ENCODE measurements at places on chromosomes 12 and 14. TPM values are rescaled to one million over a fixed set of nuclear protein-coding genes. Genes with fewer than 3 reads are reported as not detected.

DNA sequence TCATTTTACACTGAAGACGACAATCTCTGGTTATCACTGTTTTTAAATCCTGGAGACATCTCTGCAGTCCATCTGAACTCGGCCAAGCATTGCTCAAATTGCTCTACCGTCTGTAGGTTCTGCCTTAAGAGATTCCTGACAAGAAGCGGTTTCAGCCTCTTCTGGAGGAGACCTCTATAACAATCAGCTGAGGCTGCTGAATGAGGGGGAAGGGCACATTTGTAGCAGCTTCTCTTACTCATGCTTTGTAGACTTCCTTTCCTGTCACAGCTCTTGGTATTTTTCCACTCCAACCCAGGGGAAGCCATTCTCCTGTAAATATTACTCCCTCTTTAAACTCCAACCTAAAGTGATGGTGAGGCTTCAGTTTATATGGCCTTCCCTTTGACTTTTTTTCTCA is 3.0 kb downstream of the ARG2 start:
- peak overlapping the region; percentile 31 for H3K4me3 ChIP-seq
- peaks cover 1% of the 10 kb centered on the region for H3K27me3 ChIP-seq
- no peaks in the 10 kb centered on the region for H3K36me3 ChIP-seq
- H3K27ac ChIP-seq = peak overlapping the region; percentile 14
- DNase-seq = no peak
- H3K4me1 ChIP-seq = peaks cover 29% of the 10 kb centered on the region

DNA sequence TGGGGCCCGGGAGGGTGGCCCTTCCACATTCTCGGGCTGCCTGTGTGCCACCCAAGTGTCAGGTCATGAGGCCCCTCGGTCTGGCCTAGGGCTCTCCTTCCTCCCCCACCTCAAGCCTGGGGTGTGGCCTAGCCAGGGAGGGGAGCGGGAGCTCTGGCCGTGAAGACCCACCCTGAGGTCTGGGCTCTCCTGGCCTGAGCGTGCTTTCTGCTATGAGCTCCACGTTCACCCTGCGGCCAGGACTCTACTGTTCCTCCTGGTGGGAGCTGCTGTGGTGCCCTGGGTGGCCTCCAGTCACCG is 12.0 kb downstream of the PACS2 start:
- no peak for DNase-seq
- no peaks in the 10 kb centered on the region for H3K36me3 ChIP-seq
- no peaks in the 10 kb centered on the region for H3K27me3 ChIP-seq
- H3K4me3 ChIP-seq = no peak overlapping the region
- H3K27ac ChIP-seq = no peak overlapping the region

DNA sequence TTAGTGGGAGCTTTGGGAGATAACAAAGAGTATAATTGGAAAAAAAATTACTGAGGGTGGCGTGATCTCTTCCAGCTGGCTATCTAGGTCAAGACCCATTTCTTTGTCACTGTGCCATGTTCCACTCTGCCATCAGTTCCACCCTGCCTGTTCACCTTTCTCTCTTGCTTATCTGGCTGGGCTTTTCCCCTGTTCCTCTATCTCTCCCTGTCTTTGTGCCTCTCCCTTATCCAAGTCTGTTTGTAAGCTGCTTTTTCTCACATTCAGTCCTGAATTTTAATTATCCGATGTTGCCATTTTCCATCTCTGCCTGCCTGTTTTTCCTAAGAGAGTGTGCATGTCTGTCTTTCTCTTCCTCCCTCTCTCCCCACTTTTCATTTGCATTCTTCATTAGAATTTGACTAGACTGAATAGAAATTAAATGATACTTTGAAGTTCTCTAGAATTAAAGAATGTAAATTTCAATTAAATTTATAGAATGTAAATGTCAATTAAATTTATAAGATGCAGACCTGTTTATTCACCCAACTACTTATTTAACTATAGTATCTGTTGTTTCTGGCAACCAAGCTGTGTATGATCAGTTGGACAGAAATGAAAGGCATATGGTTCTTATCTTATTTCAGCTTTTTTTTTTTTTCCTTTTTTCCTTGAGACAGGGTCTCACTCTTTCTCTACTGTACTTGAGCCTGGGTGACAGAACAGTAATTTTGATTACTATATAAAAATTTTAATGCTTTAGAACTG is 40.9 kb upstream of the A2ML1 start:
- H3K27me3 ChIP-seq = no peaks in the 10 kb centered on the region
- H3K27ac ChIP-seq = no peak overlapping the region
- H3K4me1 ChIP-seq = no peaks in the 10 kb centered on the region
- no peak for DNase-seq
- H3K36me3 ChIP-seq = peaks cover 5% of the 10 kb centered on the region

ASIC1 gene
- total RNA-seq = 11.7 TPM

CLEC9A gene
- not detected for total RNA-seq

GRCh38 chr14:79016828-79017505 is 846.8 kb downstream of the NRXN3 start:
- DNase-seq = no peak
- no peaks in the 10 kb centered on the region for H3K4me1 ChIP-seq
- peaks cover 7% of the 10 kb centered on the region for H3K27me3 ChIP-seq

- DNase-seq = no peak
- peaks cover 4% of the 10 kb centered on the region for H3K4me1 ChIP-seq
- no peak overlapping the region for H3K4me3 ChIP-seq
- no peaks in the 10 kb centered on the region for H3K36me3 ChIP-seq
- no peak overlapping the region for H3K27ac ChIP-seq
Measured at GRCh38 chr12:40171501-40171900, 53.3 kb upstream of the LRRK2 start.

CCDC177 gene
- not detected for total RNA-seq

GRCh38 chr14:81478446-81478845 is 55.2 kb downstream of the SEL1L start:
- H3K27ac ChIP-seq = peak overlapping the region; percentile 11
- no peak overlapping the region for H3K4me3 ChIP-seq
- no peaks in the 10 kb centered on the region for H3K36me3 ChIP-seq
- DNase-seq = no peak

KRT6A gene
- not detected for total RNA-seq

DNA sequence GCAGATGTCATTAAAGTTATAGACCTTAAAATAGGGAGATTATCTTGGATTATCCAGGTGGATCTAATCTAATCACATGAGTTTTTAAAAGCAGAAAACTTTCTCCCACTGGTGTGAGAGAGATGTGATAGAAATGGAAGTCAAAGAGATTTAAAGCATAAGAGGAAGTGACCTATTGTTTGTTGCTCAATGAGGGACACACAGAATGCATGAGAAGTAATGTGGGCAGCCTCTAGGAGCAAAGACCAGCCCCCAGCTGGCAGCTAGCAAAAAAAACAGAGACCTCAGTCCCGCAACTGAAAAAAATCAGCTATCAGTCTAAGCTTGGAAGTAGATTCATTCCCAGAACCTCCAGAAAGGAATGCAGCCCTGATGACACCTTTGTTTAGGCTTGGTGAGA is 24.6 kb upstream of the ANP32D start:
- no peak overlapping the region for H3K27ac ChIP-seq
- H3K4me1 ChIP-seq = peaks cover 11% of the 10 kb centered on the region
- no peak for DNase-seq
- H3K4me3 ChIP-seq = no peak overlapping the region
- peaks cover 2% of the 10 kb centered on the region for H3K27me3 ChIP-seq

- no peak overlapping the region for H3K27ac ChIP-seq
- H3K27me3 ChIP-seq = no peaks in the 10 kb centered on the region
- peaks cover 1% of the 10 kb centered on the region for H3K36me3 ChIP-seq
- H3K4me1 ChIP-seq = peaks cover 2% of the 10 kb centered on the region
Measured at GRCh38 chr12:47066278-47067025, 13.0 kb upstream of the PCED1B start.

DNA sequence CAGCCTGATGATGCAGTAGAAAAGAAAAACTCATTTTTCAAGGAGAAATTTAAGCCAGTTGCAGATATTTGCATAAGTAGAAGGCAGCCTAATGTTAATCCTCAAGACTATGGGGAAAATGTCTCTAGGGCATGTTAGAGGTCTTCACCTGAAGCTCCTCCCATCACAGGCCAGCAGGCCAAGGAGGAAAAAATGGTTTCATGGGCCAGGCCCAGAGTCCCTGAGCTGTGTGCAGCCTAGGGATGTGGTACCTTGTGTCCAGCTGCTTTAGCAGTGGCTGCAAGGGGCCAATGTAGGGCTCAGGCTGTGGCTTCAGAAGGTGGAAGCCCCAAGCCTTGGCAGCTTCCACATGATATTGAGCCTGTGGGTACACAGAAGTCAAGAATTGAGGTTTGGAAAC is 1946.7 kb upstream of the FLRT2 start:
- no peak overlapping the region for H3K4me3 ChIP-seq
- no peak for DNase-seq
- H3K27me3 ChIP-seq = no peaks in the 10 kb centered on the region
- peaks cover 6% of the 10 kb centered on the region for H3K36me3 ChIP-seq

GPR135 gene
- total RNA-seq = 2.0 TPM

TMTC1 gene
- not detected for total RNA-seq

DNA sequence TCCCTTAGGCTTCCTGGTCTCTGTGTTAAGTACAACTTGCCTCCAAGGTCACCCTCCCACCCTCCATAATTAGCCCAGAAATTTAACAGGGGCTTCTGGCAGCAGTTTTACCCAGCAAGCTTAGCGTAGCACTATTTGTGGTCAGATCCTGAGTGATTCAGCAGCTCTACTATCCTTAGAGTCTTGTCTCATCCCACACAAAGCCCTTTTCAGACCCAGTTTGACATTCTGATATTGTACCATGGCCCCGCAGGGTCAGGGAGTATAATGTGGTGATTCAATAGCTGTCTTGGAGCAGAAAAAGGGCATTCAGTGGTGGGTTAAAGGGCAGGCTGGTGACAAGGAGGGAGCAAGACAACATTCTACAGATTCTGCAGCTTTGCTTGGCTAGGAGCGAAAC is 153.8 kb upstream of the DDHD1 start:
- H3K4me1 ChIP-seq = peaks cover 10% of the 10 kb centered on the region
- peaks cover 2% of the 10 kb centered on the region for H3K27me3 ChIP-seq
- DNase-seq = no peak
- H3K27ac ChIP-seq = no peak overlapping the region
- H3K4me3 ChIP-seq = no peak overlapping the region

DNA sequence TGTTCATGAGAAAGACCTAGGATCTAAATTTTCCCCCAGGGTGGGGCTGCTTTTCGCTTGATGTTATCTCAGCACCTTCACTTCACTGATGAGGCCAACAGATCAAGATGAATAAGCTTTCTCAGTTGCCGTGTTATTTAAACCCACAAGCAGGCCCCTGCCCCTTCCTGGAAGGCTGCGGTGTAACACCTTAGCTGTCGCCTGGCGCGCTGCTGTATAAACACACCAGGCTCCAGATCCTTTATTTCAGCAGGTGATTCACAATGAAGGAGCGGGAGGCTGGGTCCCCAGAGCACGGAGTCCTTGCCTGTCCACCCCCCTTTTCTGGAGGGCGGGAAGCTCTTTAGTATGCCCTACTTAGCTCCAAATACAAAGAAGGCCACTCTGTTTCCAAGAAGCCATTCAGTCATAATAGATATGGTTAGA is 515.4 kb downstream of the FUT8 start:
- peaks cover 76% of the 10 kb centered on the region for H3K4me1 ChIP-seq
- H3K36me3 ChIP-seq = no peaks in the 10 kb centered on the region
- no peaks in the 10 kb centered on the region for H3K27me3 ChIP-seq

PLEKHD1 gene
- 0.18 TPM for total RNA-seq

MORN3 gene
- total RNA-seq = 13.3 TPM

- DNase-seq = peak; percentile 45
- H3K27ac ChIP-seq = no peak overlapping the region
- no peak overlapping the region for H3K4me3 ChIP-seq
- peaks cover 12% of the 10 kb centered on the region for H3K4me1 ChIP-seq
Measured at GRCh38 chr14:104972301-104973134, 5.7 kb downstream of the AHNAK2 start.

TTC7B gene
- total RNA-seq = 0.41 TPM

SRGAP1 gene
- not detected for total RNA-seq

DPY19L2 gene
- 15.4 TPM for total RNA-seq

CBLN3 gene
- 4.8 TPM for total RNA-seq

DNA sequence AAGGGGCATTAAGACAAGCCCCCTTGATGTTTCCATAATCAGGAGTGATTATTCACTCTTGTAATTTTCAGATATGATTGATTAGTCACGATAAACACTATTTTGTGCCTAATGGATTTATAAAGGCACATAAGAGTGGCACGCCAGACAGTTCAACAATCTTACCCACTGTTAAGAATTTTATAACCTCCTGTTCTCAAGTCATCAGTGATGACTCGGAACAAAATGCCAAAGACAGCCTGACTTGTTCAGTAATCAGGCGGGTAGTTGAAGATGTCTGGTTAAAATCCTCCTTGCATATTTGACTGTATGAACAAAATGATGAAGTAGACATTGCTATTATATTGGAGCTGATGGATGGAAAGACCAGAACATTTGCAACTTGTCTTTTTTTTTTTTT is 212.1 kb upstream of the RMST start:
- no peaks in the 10 kb centered on the region for H3K4me1 ChIP-seq
- no peak overlapping the region for H3K27ac ChIP-seq
- peaks cover 5% of the 10 kb centered on the region for H3K27me3 ChIP-seq
- no peak for DNase-seq
- no peak overlapping the region for H3K4me3 ChIP-seq

DNA sequence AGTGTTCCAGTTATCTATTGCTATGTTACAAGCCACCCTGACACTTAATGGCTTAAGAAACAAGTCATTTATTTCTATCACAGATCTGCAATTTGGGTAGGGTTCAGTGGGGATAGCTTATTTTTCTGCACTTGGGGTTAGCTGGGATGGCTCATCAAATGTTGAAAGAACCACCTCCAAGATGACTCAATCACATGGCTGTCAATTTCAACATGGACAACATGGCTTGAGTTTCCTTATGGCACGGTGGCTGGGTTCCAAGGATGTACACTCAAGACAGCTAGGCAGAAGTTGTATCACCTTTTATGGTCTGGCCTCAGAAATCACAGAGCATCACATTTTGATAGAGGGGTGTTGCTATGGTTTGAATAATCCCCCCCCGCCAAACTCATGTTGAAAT is 24.5 kb upstream of the IGF1 start:
- no peaks in the 10 kb centered on the region for H3K36me3 ChIP-seq
- no peak for DNase-seq
- H3K27me3 ChIP-seq = peaks cover 13% of the 10 kb centered on the region
- H3K4me1 ChIP-seq = peaks cover 2% of the 10 kb centered on the region

- no peak for DNase-seq
- H3K4me1 ChIP-seq = peaks cover 45% of the 10 kb centered on the region
- H3K27ac ChIP-seq = peak overlapping the region; percentile 91
Measured at GRCh38 chr12:91778938-91779400, 366.7 kb downstream of the BTG1 start.

GRCh38 chr14:20683891-20684661 is at the start of gene RNASE4:
RNASE4 (plus strand) TSS chr14:20684560; CDS start chr14:20699372, 14,812 bp downstream.
- no peaks in the 10 kb centered on the region for H3K27me3 ChIP-seq
- no peaks in the 10 kb centered on the region for H3K36me3 ChIP-seq
- H3K27ac ChIP-seq = no peak within 1 kb of the TSS

GRCh38 chr14:100761481-100761880 is 34.8 kb downstream of the DLK1 start:
- no peak for DNase-seq
- no peak overlapping the region for H3K27ac ChIP-seq
- H3K4me3 ChIP-seq = no peak overlapping the region
- no peaks in the 10 kb centered on the region for H3K36me3 ChIP-seq

- DNase-seq = no peak
- H3K4me1 ChIP-seq = no peaks in the 10 kb centered on the region
- H3K4me3 ChIP-seq = no peak overlapping the region
- H3K36me3 ChIP-seq = no peaks in the 10 kb centered on the region
- no peak overlapping the region for H3K27ac ChIP-seq
- peaks cover 23% of the 10 kb centered on the region for H3K27me3 ChIP-seq
Measured at GRCh38 chr14:57987596-57988300, 121.9 kb upstream of the SLC35F4 start.

- no peaks in the 10 kb centered on the region for H3K36me3 ChIP-seq
- DNase-seq = no peak
- peaks cover 34% of the 10 kb centered on the region for H3K27me3 ChIP-seq
- peaks cover 18% of the 10 kb centered on the region for H3K4me1 ChIP-seq
- H3K27ac ChIP-seq = peak overlapping the region; percentile 18
Measured at GRCh38 chr14:22837750-22838538, 1.6 kb downstream of the MMP14 start.

All from naive thymus-derived CD8-positive, alpha-beta T cell (primary cell).